ENCODE measurements at places on chromosomes 4 and X.

DNA sequence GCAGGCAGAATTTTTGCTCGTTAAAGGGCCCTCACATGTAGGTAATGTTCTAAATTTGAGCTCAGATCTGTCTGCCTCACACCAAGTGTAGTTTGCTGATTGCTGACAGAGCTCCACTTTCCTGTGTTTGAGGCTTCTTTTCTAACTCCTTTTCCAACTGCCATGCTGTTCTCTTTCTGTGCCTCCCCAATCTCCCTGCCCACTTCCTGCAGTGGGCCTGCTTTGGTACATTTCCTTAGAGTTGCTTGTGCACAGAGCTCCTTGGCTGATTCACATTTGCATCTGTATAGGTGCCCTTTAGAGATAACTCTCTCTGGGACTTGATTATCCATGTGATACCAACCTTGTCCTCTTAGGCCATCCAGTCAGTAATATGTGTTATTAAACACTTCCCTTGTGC is 4.5 kb downstream of the MED28 start:
- DNase-seq: no peak

- DNase-seq: no peak
Measured at GRCh38 chr4:102546635-102547034, 45.5 kb downstream of the NFKB1 start.

- DNase-seq: no peak
Measured at GRCh38 chr4:95547715-95548471, 880 bp downstream of the UNC5C start.

DNA sequence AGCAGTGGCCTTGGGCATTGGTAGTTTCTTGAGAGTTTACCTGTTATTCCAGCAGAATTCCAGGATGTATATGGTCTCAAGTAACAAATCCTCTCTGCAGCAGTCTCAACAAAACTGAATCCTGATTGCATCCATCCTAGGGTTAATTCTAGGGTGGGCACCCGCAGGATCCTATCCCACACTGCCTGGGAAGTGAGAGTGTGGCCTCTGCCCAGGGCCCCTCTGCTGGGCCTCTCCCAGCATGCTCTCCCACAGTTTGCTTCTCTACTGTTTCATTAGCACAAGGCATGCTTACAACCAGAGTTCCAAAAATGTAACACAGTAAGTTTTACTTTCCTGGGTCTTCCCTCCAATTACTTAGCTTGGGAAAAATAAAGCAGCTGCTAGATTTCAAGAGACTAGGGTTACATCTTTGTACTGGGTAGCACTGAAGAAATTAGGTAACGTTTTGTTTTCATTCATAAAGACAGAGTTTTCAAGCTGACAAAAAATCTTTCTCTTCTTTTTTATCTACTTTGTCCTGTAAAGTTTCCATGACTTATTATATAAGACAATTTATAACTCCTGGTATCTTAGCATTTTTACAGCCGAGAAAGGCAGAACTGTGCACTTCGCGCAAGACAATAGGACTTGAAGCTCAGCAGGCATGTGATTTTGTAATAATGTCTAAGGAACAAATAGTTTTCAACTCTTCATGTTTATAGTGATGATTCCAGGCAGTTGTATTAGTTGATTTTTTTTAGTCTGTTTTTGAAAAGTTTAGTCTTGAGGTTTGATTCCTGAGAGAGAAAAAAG is 131.2 kb upstream of the PCDH18 start:
- DNase-seq: no peak

DNA sequence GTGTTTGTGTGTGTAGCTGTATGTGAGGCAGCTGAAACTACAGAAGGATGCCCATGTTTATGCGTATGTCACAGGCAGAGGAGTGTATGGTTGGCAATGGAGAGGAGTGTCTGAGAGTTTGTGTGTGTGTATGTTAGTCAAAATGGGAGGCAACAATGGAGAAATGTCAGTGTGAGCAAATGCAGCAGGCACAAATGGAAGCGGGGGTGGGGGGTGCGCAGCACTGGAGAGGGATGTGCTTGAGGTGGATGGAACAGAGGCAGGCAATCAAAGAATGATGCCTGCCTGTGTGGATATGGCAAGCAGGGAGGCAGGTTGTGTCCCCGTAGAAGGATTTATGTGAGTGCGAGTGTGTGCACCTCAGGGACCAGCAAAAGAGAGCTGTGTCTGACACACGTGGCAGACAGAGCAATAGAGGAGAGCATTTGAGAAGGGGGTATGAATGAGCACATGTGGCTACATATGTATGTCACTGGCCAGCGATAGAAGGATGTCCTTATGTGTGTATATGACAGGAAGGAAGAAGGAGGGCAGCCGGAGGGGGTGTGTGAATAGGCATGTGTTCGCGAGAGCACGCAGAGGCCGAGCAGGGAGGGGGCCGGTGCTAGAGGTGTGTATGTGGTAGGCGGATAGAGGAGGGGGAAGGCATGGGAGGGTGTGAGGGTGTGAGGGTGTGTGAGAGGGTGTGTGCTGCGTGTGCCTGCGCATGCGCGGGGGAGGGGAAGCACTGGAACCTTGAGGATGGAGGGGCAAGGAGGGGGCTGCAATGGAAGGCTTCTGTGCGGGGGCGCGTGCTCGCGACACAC is 1.1 kb downstream of the PJA1 start:
- DNase-seq: peak; percentile 19

DNA sequence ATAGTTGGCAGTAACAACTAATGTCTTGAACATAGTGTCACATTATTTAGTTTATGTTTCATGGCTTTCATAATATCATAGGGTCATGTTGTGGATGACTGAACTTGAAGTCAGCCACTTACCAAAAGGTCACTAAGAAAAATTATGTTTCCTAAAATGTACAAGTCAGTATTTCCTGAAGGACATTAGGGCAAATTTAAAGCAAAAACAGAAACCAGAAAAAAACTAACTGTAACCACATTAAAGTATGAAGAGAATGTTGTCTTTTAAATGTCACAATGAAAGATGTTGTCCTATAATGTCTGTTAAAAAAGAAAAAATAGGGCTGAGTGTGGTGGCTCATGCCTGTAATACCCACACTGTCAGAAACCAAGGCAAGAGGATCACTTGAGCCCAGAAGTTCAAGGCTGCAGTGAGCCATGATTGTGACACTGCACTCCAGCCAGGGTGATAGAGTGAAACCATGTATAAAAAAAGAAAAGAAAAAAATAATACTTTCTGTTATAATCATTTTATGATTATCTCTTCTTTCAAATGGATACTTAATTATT is 55.8 kb downstream of the HHIP start:
- DNase-seq: no peak

DNA sequence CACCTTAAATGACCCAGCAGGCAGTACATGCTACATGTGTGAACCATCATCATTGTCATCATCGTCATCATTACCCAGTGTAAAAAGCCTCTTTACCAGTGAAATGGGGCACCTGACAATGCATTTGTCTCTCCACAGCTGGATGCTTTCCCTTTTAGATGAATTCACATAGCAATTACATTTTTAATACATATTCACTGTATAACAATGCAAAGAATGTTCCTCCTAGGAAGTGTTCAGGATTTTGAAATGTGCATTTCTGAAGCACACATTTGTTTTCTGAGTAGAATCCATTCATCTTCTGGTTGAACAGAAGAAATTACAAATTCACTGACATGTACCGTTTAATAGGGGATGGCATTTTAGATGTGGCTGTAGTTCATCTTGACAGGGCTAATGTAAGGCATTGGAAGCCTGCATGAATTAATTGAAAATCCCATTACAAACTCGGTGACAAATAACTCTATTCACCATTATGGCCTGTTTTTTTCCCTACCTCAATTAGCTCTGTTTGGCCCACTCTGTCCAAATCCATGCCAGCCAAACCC is 111.1 kb downstream of the SH3RF1 start:
- DNase-seq: no peak

DNA sequence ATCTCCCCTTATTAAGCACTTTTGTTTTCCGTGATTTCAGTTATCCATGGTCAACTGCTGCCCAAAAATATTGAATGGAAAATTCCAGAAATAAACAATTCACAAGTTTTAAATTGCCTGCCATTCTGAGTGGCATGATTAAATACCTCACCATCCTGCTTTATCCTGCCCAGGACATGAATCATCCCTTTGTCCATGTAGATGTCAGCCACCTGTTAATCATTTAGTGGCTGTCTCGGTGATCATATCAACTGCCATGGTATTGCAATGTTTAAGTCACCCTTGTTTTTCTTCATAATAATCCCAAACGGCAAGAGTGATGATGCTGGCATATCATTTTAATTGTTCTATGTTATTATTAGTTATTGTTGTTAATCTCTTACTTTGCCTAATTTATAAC is 79.8 kb upstream of the LHFPL1 start:
- DNase-seq: no peak

DNA sequence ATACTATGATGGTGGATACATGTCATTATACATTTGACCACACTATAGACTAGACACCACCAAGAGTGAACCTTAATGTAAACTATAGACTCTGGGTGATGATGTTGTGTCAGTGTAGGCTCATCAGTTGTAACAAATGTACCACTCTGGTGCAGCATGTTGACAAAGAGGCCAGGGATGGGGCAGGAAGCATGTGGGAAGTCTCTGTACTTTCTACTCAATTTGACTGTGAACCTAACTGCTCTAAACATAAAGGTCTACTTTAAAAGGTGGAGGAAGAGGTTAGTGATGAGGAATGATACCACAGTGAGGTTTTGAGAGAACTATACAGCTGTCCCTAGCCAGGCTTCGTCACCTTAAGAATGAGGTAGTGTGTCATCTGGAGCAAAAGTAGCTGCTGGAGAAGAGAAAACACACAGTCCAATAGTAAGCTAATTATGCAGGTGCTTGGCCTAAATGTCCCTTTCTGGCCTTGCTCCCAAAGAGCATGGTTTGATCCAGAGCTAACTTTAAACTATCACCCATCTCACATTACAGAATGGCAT is 38.4 kb downstream of the GRSF1 start:
- DNase-seq: no peak

- DNase-seq: no peak
Measured at GRCh38 chr4:88381123-88381522, 2.5 kb downstream of the HERC6 start.

- no peak for DNase-seq
Measured at GRCh38 chrX:19814778-19815177, 72.6 kb downstream of the SH3KBP1 start.

DNA sequence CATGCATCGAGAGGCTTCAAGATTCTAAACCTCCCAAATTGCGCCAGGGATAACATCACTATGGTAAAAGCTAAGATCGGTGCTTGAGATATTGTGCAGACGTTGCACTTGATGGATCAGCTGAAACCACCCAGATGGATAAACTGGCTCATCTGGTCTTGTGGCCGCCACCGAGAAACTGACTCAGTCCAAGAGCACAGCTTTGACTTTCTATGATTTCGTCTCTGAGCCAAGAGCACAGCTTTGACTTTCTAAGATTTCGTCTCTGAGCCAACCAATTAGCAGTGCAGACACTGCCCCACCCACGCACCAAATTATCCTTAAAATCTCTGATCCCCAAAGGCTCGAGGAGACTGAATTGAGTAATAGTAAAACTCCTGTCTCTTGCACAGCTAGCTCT is 687.2 kb downstream of the FAM133A start:
- no peak for DNase-seq

DNA sequence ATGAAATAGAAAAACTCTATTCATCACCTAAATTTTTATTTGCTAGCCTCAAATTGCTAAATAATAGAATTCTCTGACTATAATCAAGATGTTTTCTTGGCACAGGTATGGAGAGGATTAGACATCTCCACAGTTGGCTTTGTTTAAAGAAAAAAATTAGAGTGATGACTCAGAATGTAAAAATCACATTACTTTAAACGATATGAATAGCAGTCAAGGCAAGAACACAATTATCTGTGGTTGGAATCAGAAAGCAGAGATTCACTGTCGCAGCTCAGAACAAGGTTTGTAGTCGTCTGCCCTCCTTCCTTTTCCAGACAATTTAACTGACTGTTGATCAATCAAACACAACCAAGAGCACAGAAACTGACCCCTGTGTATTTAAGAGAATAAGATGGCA is 32.2 kb upstream of the CCKAR start:
- no peak for DNase-seq

- DNase-seq: no peak
Measured at GRCh38 chr4:48649505-48649904, 130.6 kb downstream of the FRYL start.

GRCh38 chr4:152943672-152944071 is 7.5 kb downstream of the FHDC1 start:
- DNase-seq: peak; percentile 17

DNA sequence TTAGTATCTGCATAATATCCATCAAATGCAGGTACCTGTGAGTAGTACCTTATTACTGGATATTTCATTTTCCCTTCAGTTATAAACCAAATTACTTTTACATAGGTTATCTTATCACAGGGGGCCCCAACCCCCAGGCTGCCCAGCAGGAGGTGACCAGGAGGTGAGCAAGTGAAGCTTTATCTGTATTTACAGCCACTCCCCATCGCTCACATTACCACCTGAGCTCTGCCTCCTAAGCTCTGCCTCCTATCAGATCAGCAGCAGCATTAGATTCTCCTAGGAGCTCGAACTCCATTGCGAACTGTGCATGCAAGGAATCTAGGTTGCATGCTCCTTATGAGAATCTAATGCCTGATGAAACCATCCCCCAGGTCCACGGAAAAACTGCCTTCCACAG is 6.3 kb downstream of the PRSS12 start:
- DNase-seq: no peak

DNA sequence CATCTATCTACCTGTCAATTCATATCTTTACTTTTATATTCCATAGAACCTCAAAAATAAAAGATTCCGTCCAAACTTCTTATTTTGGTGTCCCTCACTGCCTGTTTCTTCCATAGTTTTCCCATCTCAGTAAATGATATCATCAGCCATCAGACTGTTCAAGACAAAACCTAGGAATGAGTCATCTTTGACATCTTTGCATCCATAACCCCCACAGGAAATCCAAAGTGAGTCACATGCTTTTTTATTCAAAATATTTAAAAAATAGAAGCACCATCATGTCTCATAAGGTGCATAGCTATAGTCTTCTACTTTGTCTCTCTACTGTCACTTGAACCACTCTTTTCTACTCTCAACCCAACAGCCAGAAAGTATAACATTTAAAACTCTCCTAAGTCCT is 29.9 kb upstream of the CXXC4 start:
- DNase-seq: no peak

- no peak for DNase-seq
Measured at GRCh38 chr4:24666316-24666715, 82.0 kb upstream of the DHX15 start.

DNA sequence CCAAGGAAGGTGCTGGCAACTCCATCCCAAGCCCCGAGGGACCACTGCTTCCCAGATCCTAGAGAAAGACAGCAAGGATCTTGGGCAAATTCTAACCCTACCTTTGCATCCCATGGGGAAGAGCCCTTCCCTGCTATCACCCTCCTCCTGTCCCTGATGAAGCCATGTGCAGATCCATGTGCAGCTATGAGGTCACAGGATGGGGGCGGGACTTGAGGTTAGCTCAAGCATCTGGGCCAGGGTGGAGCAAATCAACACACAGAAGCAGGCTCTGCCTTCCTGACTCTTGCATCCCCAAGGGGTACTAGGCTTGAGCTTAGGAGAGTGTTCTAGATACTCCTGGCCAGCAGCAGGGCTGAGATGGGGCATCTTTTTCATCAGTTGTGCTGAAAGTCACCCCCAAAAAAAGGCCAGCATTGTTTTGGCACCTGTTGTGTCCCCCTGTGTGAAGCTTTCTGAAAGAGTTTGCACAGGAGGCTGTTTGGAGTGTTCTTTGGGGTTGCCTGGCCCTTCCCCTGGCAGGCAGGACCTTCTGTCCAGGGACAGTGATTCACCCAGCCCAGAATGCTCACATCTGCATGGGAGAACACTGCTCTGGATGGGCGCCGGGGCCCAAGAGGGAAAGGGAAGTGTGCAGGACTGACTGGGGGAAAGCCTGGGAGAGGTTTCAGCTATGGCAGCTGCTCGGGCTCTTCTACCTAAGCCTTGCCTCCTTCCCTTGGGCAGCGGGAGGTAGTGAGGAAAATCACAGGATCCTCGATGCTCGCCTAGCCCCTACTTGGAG is 50.8 kb downstream of the PRPS1 start:
- DNase-seq: peak; percentile 68

Measured in mucosa of gallbladder (tissue), 1 donor.